ENCODE measurements at places on chromosomes 3 and 15.

- DNase-seq = no peak
Observed at GRCh38 chr3:32194653-32195052, 43.8 kb upstream of the CMTM8 start.

DNA sequence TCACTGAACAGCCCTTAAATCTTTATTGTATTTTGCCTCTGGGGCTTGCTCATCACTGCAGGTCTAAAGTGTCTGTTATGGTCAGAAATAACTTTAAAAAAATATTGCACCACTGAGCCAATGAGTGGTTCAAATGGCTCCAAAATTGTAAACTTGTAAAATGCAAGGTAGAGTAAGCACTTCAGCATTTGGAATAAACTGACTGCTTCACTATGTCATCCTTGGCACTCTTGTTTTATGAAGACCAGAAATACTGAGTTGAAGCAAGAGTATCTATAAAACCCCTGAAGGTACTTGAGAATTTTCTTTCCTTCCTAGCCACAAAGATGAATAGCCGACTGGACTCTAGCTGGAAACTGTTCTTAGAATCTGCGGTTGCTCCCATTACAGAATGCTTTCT, 390.3 kb upstream of the DPH6 start:
- no peak for DNase-seq

DNA sequence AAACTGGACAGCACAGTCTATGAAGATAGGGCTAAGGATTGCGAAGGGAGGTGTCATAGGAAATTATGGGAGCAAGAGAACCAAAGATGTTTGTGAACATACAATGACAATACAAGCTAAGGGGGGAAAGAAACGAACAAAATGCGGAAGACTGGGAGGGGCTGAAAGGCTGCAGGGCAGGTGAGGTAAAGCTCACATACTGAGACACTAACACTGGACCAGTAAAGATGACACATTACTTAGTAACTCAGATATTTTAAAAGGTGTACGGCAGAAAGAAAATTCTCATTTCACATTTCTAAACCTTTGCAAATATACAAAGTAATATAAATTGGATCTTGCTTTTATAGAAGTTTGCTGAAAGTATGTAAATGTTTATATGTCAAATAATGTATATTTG, 10.1 kb downstream of the CLDND1 start:
- no peak for DNase-seq

GRCh38 chr15:63044645-63045464, 2.3 kb downstream of the TPM1 start:
- no peak for DNase-seq

DNA sequence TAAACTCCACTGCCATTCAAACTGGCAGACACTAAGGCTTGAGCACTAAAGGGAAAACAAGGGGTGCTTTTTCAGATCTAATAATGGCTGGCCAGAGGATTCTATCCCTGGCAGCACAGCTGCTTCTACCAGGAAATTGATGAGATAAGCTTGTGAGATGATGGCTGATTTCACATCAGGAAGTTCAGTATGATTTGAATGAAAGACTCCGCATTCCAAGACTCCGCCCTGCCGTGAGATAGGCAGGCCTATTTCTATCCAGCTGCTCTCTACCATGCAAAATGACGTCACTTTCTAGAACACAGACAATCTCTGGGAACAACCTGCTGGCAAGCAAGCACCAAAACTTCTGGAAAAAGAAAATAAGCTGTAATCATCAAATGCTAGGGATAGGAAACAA, 171.8 kb downstream of the WDR76 start:
- no peak for DNase-seq

DNA sequence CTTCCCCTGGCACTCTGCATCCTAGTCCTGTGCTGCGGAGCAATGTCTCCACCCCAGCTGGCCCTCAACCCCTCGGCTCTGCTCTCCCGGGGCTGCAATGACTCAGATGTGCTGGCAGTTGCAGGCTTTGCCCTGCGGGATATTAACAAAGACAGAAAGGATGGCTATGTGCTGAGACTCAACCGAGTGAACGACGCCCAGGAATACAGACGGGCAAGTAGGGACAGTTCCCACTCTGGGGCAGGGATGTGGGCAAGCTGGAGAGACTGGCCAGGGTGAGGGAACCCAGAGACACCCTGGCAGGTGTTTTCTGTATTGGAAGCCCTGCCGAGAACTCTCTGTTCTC, 247 bp downstream of the FETUB start:
- DNase-seq = no peak

DNA sequence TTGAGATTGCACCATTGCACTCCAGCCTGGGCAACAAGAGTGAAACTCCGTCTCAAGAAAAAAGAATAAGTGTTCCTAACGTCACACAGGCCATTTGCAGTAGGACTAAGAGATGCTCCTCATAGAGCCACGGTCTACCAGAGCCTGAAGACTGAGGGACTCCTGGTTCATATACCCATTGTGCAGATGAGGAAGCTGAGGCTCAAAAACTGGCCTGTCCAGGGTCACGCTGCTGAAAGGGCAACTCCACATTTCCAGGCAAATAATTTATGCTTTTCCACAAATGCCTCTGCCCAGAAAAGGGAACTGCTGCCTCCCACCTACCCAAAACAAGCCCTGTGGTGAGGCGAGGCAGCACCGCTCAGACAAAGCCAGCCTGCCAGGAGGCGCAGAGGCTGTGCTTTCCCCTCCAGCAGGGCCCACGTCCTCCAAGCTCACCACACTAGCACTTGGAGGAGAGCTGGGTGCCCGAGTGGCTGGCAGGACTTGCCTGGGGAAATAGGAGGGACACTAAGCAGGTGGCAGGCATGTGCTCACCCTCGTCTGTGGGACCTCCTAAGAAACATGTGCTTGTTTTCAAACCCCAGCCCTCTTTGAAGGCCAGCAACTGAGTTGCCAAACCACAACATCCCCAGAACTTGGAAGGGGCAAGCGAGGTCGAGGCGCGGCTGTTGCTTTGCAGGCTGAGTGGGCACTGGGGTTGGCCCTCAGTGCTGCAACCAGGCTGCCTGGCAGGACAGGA, 195.6 kb downstream of the XXYLT1 start:
- no peak for DNase-seq

DNA sequence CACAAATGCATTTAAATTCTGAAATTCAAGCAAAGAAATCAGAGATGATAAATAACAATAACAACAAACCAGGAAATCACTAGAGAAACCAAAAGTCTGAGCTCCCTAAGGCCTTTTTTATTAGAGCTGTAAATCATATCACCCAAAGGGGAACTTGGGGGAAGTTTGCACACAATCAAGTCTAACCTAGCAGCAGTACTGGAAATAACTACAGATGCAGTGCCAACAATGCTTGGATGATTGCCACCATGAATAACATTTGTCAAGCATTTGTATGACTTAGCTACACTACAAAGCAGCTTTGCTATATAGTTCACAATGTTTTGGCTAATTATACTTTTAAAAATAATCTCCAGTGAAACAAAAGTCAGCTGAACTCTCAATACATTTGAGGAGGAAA, 27.8 kb downstream of the SHQ1 start:
- DNase-seq = no peak

All from stimulated activated CD8-positive, alpha-beta memory T cell treated with anti-CD3 and anti-CD28 coated beads, Interleukin-15, amount 100 ng/mL, for 24 hours (primary cell).